Natural killer cell (primary cell): ENCODE measurements at places on chromosomes 1 and 21. TPM values are rescaled to one million over a fixed set of nuclear protein-coding genes. Genes with fewer than 3 reads are reported as not detected.

GRCh38 chr1:116569776-116570357 is 959 bp downstream of the CD58 start:
- no peaks in the 10 kb centered on the region for H3K27me3 ChIP-seq
- H3K27ac ChIP-seq, result peak overlapping the region; percentile 77
- DNase-seq, result peak; percentile 31
- H3K4me3 ChIP-seq, result peak overlapping the region; percentile 72
- H3K4me1 ChIP-seq, result peaks cover 28% of the 10 kb centered on the region

The ADORA3 gene
- total RNA-seq, result not detected

The LINGO4 gene
- not detected for total RNA-seq

The DESI2 gene
- 24.1 TPM for total RNA-seq

The TRIM63 gene
- not detected for total RNA-seq

- H3K4me3 ChIP-seq, result no peak overlapping the region
- H3K27ac ChIP-seq, result no peak overlapping the region
- no peak for DNase-seq
- no peaks in the 10 kb centered on the region for H3K36me3 ChIP-seq
Measured at GRCh38 chr1:118113261-118113660, 71.8 kb downstream of the SPAG17 start.

The PSMD4 gene
- 101 TPM for total RNA-seq

DNA sequence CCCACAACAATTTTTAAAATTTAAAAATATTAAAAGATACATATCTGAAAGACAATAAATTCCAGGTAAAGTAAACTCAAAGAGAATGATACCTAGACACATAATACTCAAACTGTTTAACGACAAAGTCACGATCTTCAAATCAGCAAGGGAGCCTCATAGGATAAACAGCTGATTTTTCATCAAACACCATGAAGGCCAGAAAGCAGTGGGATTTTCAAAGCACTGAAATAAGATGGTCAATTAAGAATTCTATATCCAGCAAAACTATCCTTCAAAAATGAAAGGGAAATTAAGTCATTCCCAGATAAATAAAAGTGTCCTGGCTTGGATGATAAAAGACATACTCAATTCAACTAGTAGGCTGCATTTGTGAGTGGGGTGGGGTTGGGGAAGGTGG is 100.5 kb downstream of the TIAM1 start:
- H3K4me3 ChIP-seq, result no peak overlapping the region
- DNase-seq, result no peak
- H3K27me3 ChIP-seq, result no peaks in the 10 kb centered on the region

DNA sequence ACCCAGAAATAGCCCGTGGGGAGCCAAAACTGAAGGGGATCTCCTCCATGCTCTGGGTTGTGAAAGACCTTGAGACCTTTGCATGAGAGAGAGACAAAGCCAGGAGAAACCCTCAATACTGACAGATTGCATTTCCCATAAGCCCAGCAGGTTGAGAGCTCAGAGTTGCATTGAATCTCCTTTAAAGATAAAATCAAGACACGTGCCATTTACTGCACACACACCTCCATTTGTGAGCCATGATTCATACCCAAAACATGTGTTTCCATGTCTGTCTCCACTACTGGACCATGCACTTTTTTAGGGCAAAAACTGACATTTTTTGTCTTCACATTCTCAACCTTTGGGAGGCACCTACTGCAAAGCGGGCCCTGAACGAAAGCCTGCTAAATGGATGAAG is 144.0 kb upstream of the NRIP1 start:
- DNase-seq, result no peak
- H3K27ac ChIP-seq, result no peak overlapping the region
- H3K27me3 ChIP-seq, result no peaks in the 10 kb centered on the region
- H3K4me1 ChIP-seq, result no peaks in the 10 kb centered on the region
- H3K4me3 ChIP-seq, result no peak overlapping the region
- H3K36me3 ChIP-seq, result no peaks in the 10 kb centered on the region

The LCA5L gene
- 0.84 TPM for total RNA-seq

The ADGRL4 gene
- total RNA-seq, result not detected

DNA sequence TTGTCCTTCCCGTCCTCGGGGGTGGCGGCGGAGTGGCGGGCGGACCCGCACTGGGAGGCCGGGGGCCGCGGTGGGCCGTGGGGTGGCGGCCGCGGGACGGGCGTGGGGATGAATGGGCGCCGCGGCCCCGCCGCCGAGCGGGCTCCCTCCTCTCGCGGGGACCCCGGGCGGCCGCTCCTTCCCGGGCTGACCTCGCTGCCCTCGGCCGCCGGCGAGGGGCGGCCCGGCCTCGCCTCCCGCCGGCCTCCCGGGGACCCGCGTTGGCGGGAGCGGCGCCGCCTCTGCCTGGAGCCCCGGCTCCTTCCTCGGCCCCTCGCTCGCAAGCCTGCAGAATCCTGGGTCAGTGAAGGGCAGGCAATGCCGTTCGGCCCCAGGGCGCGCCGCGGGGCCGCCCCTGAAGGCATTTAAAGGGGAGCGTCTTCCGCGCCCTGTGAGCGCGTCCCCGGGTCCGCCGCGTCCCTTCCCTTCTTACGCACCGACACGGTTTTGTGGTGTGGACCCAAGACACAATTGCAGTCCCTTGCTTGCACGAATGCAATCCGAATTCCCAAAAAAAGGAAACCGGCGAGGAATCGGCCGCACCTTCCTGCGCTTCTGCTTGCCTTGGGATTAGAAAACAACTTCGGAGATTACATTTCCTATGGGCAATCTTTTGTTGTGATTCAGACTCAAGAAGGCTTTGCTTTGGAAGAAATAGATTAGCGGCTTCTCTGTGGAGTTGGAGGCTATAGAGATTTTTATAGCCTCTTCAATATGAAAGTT is 776 bp downstream of the ITSN1 start:
- H3K4me3 ChIP-seq, result peak overlapping the region; percentile 32
- peaks cover 7% of the 10 kb centered on the region for H3K27me3 ChIP-seq
- H3K4me1 ChIP-seq, result peaks cover 16% of the 10 kb centered on the region

The RXFP4 gene
- not detected for total RNA-seq

DNA sequence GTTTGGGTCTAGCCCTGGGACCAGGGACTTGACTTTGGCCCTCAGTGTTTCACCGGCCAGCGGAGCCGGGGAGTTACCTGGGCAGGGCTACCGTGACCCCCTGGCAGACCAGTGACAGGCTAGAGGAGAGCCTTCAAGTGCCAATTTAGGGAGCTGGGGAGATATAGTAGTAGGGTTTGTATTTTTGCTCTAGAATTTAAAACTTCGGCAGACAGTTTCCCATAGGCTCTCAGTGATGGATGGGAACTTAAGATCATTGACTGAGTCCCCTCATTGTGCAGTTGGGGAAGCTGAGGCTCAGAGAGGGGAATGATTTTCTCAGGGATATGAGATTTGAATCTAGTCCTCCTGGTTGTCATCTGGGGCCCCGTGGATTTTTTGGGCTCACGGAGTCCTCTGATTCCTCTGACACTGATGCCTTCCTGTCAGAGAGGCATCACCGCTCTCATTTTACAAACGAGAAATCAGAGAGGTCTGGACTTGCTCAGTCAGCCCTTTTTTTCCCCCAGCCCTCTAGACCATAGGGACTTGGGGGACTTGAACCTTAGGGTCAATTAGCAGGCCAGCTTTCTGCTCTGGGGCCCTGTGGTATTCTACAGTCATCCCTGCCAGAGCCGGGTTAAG is 58.3 kb upstream of the ACOT11 start:
- H3K27ac ChIP-seq, result no peak overlapping the region
- H3K4me3 ChIP-seq, result no peak overlapping the region
- no peaks in the 10 kb centered on the region for H3K36me3 ChIP-seq

DNA sequence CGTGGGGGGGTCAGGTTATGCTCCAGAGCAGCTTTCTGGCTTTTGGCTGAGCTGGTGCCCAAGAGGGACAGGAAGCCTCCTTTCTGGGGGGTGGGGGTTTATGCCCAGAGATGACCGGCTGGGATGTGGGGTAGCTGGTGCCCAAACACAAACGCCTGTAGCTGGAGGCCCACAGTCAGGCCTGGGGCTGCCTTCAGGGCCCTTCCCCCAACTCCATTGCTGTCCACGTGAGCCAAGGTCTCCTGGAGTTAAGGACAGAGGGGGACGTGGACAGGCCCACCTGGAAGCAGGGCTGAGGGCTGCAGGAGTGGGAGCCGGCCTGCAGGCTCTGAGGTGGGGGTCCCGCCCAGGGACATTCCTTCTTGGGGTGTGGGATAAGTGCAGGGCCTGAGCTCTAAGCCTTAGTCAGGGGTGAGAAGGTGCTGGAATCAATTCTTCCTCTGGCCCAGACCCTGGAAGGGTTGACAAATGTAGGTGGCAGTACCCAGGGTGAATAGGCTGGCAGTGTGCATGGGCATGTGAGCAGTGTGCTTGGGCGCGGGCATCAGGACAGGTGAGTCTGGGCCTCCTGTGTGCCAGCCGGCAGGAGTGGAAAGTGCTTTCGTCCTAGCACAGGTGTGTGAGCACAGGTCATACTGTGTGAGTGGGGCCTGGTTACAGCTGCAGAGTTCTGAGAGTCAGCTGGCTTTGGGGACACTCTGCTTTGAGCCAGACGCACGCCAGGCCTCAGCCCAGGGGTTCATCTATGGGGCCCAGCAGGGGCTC is 6.8 kb downstream of the CPLANE2 start:
- H3K4me1 ChIP-seq, result peaks cover 16% of the 10 kb centered on the region
- H3K36me3 ChIP-seq, result no peaks in the 10 kb centered on the region
- peaks cover 22% of the 10 kb centered on the region for H3K27me3 ChIP-seq
- H3K4me3 ChIP-seq, result no peak overlapping the region

The FCMR gene
- total RNA-seq, result 157 TPM

DNA sequence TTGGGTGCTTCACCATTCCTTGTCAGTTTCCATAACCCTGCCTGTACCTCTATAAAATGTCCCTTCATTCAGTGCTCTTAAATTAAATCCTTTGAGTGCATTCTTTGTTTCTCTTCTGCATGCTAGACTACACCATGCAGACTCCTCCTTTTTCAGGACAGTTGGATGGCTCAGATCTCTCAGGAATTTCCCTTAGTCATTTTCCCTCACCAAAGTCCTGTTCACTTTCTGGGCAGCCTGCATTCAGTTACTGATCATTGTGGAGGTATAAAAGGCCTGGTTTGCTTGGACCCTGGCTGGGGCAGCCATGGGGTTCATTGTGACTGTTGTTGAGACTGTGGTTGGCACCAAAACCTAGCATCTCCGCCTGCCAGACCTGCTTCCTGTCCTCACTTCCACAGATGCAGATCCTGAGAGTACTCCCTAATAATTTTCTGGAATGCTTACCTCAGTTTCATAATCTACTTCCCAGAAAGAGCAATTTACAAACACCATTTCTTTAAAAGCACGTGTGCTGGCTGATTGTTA is 88.4 kb downstream of the PDE4B start:
- no peaks in the 10 kb centered on the region for H3K27me3 ChIP-seq
- H3K36me3 ChIP-seq, result no peaks in the 10 kb centered on the region
- DNase-seq, result no peak

The OSCP1 gene
- not detected for total RNA-seq

DNA sequence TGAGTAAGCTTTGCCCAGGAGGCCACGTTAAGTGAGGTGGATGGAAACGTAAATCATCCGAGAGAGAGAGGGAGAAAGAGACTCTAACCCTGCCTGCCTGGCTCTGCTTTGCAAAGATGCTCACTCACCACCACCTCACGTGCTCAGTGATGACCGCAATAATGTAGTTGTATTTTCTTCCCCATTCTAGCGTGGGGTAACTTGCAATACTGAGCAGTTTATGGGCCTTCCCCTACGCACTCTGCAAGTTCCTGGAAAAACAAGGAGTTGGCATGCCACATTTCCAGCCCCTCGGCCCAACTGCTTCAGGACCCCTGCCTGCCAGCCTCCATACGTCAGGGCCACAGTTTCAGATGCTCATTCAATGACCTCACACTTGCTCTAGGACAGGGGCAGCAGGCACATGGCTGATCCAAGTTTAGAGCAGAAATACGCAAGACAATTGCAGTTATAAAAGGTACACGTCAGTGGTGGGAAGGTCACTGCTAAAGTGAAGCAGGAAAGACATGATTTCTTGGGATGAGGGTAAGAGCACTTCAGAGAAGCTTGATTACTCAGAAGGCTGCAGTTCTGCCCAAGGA is 112.5 kb upstream of the RAB4A start:
- no peak overlapping the region for H3K27ac ChIP-seq
- peaks cover 18% of the 10 kb centered on the region for H3K4me1 ChIP-seq
- no peak for DNase-seq
- H3K4me3 ChIP-seq, result no peak overlapping the region
- no peaks in the 10 kb centered on the region for H3K27me3 ChIP-seq

The MAP3K7CL gene
- total RNA-seq, result 11.5 TPM

GRCh38 chr1:26799479-26800142 is 11.9 kb downstream of the PIGV start:
- peak; percentile 49 for DNase-seq
- H3K4me3 ChIP-seq, result no peak overlapping the region
- no peaks in the 10 kb centered on the region for H3K27me3 ChIP-seq
- H3K4me1 ChIP-seq, result peaks cover 35% of the 10 kb centered on the region

- no peak for DNase-seq
- H3K27me3 ChIP-seq, result no peaks in the 10 kb centered on the region
- peaks cover 13% of the 10 kb centered on the region for H3K4me1 ChIP-seq
- no peak overlapping the region for H3K4me3 ChIP-seq
- no peak overlapping the region for H3K27ac ChIP-seq
Measured at GRCh38 chr1:221698579-221699349, 43.1 kb downstream of the DUSP10 start.

GRCh38 chr1:31102501-31102950 is 37.0 kb upstream of the PUM1 start:
- no peak overlapping the region for H3K4me3 ChIP-seq
- H3K36me3 ChIP-seq, result no peaks in the 10 kb centered on the region
- H3K27me3 ChIP-seq, result no peaks in the 10 kb centered on the region
- H3K27ac ChIP-seq, result no peak overlapping the region
- no peak for DNase-seq
- H3K4me1 ChIP-seq, result no peaks in the 10 kb centered on the region

The PTGFR gene
- not detected for total RNA-seq

DNA sequence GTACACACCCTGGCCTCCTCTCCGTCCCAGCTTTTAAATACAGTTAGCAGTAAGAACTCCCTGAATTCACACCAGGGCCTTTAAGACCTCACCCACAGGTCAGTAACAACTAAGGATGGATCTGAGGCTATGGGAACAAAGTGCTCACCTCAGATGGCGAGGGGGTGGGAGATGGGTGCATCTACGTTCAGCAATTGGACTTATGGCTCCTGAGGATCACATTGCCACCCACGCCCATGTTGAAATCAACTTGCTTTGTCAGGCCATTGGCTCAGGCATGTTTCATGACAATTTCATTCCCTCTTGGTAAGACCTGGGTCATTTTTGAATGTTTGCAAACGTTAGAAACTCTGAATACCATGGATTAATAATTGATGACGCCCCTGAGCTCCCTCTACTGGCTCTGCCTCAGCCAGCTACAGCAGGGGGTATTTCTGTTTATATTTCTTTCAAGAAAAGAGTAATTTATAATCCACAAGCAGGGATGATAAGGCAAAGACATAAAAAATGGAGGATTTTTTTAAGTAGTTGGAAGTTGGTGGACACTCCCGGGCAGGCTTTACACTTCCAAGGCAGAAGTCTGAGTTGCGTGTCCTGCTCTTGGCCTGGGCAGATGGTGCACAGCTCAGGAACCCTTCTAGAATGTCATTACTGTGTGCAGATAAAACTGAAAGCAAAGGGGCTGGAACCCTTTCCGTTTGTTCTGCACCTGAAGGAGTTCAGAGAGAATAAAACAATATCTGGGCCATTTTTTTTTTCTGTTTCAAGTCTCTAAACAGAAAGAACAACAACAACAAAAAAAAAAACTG is 13.7 kb upstream of the LBR start:
- no peaks in the 10 kb centered on the region for H3K27me3 ChIP-seq
- peak overlapping the region; percentile 47 for H3K27ac ChIP-seq
- no peaks in the 10 kb centered on the region for H3K36me3 ChIP-seq
- no peak overlapping the region for H3K4me3 ChIP-seq
- peaks cover 36% of the 10 kb centered on the region for H3K4me1 ChIP-seq
- DNase-seq, result no peak

- no peaks in the 10 kb centered on the region for H3K4me1 ChIP-seq
- no peaks in the 10 kb centered on the region for H3K27me3 ChIP-seq
- no peak overlapping the region for H3K27ac ChIP-seq
- H3K4me3 ChIP-seq, result no peak overlapping the region
- DNase-seq, result no peak
- H3K36me3 ChIP-seq, result no peaks in the 10 kb centered on the region
Measured at GRCh38 chr1:35657851-35658250, 16.5 kb upstream of the PSMB2 start.

The PRRX1 gene
- not detected for total RNA-seq
